CD4-positive, alpha-beta T cell treated with Interleukin-17A for 1 hour (primary cell): ENCODE measurements at places on chromosomes 4 and X.

GRCh38 chrX:134173541-134174272 is 63.3 kb upstream of the CCDC160 start:
- no peak for DNase-seq

DNA sequence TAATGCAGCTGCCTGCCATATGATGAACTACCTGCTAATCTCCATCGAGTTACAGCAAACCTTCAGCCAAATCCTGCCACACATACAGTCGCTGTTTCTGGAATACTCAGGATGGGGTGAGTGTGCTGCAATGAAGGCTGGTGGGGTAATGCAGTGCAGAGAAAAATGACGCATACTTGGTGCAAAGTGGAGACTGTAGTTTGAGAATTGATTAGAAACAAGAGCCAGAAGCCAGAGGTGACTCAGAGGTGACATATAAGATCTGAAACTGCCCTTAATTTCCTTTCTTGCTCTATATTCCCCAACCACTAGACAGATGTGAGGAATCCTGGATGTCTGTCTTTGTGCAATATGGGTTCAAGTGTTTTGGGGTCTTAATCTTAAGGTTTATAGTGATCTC is 22.0 kb downstream of the C4orf54 start:
- DNase-seq: no peak

DNA sequence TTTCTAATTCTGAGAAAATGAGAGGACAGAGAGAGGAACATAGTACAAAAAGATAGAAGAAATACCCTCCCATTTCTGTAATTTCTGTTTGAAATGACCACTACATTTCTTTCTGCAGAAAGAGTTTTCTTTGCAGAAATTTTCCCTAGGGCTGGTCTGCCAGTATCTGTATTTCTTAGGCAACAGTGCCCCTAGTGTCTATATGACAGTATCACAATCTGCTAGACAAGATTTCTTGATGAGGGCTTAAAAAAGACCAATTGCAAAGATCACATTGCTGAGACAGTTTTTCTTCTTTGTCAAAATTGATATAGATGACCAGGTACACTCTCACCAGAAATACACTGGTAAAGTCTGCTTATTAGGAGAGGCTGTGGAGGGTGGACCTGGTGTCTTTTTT is 81.0 kb upstream of the ZDHHC15 start:
- peak; percentile 24 for DNase-seq

DNA sequence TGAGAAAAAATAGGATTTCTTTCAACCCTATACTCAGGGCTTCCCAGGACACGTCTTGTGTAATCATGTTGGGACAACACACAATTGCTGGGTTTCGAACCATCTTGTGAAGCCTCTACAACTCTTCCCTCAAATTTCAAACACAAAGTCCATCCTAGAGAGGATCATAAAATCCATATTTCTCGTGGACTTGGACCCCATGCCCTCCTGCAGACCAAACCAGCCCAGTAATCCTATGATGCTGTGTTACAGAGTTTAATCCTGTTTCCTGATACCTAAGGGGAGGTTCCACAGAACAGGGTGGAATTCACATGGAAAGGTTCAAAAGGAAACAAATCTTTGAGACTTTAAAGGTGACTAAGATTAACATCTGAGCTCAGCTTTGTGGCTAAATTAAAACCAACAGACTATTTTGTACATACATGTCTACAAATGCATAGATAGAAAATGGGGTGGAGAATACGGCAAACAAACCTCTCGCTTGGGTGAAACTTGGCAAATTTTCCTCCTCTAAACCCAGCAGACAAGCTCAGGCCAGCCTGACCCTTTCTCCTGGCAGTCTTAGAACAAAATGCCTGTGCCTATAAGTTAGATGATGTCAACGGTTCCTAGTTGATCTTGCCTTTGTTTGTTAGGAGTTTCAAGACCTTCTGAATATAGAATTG is 38.1 kb downstream of the EGFL6 start:
- no peak for DNase-seq

DNA sequence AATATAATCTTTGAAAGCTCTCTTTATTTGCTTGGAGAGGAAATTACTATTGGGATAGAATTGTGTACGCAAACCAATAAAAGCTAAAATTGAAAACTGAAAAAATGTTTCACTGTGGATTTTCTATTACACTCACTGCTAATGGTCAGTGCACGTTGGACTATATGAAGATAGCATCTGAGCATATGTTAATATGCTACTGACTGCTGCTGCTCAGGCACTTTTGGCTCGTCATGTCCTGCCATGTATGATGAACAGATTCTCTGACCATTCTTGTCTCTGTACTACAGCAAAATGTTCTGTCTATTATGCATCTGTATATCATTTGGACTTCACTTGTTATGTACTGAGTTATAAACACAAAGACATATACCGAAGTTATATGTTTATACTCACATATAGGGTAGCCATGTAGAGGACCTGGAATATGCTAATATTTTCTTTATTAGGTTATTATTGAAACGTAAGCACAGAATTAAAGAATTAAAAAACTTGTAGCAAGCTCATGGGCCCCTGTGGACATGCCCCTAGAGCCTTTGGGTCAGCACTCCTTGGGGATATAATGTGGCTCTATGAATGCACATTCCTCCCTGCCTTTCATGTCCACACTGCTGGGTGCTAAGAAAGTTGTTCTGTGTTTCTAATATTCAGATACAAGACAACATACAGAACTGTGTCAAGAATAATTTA is 120.8 kb downstream of the ANK2 start:
- no peak for DNase-seq

- DNase-seq: no peak
These were observed 619.9 kb upstream of the SLIT2 start for GRCh38 chr4:19631814-19632213.

DNA sequence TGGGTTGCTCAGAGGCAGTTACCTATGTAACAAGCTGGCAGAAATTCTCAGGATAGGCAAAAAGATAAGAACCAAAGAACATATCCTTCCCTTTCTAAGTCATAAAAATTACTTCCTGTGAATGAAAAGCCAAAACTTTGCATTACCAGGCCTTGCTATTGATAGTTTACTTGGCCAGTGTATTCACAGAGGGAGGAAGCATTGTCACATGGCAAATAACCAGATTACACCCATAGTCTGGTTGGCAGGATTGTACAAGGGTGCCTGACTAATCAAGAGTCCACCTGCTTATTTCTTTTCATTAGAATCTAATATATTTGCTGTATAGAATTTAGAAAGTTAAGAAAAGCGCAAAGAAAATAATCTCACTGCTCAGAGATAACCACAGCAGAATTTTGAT is 14.1 kb downstream of the XIAP start:
- no peak for DNase-seq

DNA sequence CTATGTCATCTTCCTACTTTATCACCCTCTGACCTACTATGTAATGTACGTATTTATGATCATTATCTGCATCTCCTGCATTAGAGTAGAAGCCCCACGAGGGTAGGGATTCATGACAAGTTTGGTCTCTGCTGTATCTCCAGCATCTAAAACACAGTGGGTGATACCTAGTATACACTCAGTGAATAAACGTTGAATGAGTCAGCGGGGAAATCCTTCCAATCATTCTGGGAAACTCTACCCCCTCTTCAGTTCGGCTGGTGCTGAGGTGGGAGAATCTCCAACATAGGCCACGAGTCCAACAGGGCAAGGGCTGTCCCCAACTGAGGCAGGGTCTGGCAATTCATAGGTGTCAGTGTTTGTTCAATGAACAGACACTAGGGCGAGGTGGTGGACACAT is 74.4 kb upstream of the EFNB1 start:
- DNase-seq: no peak

GRCh38 chrX:93322110-93322509 is 351.3 kb downstream of the NAP1L3 start:
- no peak for DNase-seq

- DNase-seq: no peak
These were observed 16.5 kb downstream of the UVSSA start for GRCh38 chr4:1363513-1363912.

GRCh38 chr4:140176735-140177134 is 22.8 kb upstream of the MAML3 start:
- no peak for DNase-seq

DNA sequence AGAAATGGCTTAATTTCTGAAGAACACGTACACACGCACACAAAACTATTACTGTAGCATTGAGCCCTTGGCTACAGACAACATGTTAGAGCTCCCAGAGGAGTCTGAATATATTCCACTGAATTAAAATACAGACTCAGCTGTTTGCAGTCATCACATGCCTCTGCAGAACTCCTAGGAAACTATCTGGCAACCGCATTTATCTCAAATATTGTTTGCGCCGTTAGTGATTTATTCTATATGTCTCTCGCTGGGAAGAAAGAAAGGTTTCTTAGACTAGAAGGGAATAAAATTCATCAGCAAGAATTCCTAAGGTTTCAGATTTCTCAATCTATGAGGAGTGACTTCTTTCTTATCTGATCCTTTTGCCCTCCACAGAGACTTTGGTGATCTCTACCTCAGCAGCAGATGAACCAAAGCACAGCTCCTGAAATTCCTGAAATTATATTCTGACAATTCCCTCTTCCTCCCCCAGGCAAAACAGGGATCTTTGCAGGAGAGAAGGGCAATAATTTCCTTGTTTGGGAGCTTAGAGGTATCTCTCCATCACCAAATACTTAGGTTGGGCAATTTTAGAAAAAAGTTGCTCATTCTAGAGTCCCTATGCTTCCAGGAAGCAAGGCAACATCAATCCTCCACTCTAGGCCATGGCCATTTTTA is 199.2 kb downstream of the APBB2 start:
- DNase-seq: no peak

GRCh38 chr4:178917756-178918155 is 1475.5 kb upstream of the AGA start:
- DNase-seq: no peak

GRCh38 chrX:11100281-11101035 is 10.7 kb upstream of the HCCS start:
- DNase-seq: no peak

DNA sequence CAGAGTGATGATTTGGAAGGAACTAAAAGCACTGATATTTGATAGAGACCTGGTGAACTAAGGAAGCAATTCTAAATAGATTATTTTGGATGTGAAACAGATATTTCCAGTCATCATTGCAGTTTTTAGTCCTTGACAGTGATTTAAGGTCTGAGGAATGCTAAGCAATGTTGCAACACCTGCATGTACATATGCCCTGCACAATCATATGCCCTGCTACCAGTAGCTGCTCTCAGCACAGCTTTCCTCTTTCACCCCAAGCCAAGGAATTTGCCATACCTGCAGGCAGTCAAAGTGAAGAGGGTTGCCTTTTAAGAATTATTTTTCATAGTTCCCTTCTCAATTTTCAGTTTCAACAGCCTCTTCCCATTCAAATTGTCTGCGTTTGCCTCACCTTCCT is 8.7 kb upstream of the FAM47A start:
- no peak for DNase-seq

DNA sequence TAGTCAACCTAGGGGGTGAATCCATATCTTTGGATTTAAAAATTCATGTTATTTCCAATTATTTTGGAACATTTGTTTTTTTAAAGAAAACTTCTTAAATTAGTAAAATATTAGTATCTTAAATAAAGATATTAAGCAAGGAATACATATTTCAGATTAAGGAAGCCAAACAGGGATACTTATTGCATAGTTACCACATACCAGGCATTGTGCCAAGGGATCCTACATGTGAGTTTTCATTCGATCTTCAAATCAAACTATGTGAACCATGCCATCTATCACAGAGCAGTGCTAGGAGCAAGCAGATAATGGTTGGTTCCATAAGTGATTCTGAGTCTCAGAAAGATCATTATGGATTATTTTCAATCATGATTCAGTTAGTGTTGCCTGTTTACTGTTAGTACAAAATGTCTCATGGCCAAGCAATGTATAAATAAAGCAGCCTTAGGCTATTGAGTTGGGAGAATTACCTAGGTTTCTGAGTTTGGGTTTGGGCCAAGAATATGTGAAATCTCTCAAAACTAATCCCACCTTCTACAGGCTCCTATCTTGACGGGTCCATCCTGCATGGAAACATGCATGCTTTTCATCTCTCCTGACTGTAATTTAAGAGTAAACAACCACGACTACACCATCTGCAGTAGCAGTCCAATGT is 176.7 kb downstream of the NPFFR2 start:
- DNase-seq: no peak

DNA sequence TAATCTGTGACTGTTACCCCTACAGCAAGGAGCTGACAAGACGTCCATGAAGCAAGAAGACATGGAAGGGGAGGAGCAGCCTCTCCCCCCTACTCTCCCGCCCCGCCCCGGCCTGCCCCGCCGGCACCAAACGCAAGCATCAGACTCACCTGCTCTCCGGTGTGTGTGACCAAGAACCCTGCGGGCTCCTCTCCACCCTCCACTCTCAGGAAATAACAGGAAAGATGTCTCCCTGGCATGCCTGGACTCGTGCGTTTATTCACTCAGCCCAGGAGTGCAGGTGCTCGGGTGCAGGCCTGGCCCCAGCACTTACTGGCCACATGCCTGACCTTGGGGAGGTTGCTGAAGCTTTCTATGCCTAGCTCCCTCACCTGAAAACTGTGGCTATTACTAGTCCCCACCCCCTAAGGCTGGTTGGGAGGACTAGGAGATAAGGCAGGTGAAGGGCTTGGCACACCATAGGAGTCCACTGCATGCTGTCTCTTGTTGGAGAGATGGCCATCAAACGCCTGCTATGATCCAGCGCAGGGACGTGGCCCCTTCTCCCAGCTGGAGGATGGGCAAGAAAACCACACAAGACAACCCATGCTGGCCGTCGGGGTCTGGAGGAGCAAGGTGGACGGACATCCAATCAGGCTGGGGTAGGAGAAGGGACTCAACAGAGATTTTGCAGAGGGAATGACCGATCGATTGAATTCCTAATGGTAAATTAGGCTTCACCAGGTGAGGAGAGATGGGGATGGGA is 34.9 kb upstream of the CLDN24 start:
- DNase-seq: no peak

GRCh38 chr4:179165862-179166261 is 1723.6 kb upstream of the AGA start:
- no peak for DNase-seq

DNA sequence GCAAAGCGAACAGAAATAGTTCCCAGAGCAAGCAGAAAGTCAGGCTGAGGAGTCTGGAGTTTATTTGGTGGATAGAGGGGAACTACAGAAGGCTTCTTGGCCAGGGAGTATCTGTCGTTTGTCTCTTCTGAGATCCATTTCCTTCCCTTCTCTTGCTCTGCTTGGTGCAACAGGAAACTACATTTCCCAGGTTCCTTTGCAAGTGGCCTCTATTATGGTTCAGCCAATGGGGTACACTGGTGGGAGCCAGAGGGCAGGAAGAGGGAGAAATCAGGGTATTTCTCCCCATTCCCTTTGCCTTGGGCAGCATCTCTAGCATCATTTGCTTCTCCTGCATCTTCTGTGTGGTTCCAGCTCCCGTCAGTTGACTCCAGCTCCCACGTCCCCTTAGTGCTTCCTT is 142.1 kb downstream of the BCOR start:
- DNase-seq: peak; percentile 11
